Fibroblast of skin of back (primary cell): ENCODE measurements at places on chromosomes 2 and 18.
A peak's percentile ranks its signal among the peaks of the same experiment; 100 is the strongest.

DNA sequence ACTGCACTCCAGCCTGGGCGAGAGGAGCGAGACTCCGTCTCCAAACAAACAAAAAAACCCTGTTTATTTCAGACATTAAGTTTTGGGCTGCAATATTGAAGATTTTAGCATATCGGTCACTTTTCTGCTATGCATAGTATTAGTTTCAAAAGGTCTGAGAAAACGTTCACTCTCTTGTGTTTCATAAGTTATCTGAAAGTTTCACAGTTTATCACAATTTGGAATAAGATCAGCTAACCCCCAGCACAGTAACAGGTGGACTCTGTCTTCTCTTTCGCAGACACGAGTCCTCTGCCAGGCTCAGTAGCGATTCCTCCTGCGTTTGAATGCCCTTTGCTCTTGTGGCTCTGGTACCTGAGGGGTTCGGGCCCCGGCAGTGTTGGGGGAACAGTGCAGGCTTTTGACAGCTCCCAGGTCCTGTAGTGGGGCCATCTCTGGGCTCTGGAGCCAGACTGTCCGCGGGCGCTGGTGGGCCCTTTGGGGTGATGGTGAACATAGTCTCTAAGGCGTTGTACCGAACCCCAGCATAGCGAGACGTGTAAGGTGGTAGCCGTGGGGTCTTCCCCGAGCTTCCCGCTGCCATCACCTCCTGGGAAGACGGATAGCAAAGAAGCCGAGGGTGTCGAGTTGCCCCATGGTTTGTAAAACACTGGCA lies 20.4 kb downstream of the NFATC1 start:
- no peak for DNase-seq

DNA sequence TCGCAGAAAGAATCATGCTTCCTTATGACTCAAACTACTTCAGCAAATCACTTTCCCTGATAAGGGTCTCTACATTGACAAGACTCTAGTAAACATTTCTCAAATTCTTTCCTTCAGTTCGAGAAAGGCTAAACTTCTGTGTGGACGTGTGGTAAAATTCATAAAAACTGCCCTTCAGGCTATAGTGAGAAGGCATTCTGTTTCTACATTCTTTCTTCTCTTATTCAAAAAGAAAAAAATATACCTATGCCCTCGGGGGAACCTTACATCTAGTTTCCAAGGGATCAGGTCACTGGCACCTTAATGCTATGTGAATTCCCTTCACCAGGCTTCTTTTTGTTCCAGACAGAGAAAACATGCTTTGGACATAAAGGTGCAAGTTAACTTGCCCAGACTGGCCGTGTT lies 4.9 kb downstream of the VIT start:
- peak; percentile 25 for DNase-seq

DNA sequence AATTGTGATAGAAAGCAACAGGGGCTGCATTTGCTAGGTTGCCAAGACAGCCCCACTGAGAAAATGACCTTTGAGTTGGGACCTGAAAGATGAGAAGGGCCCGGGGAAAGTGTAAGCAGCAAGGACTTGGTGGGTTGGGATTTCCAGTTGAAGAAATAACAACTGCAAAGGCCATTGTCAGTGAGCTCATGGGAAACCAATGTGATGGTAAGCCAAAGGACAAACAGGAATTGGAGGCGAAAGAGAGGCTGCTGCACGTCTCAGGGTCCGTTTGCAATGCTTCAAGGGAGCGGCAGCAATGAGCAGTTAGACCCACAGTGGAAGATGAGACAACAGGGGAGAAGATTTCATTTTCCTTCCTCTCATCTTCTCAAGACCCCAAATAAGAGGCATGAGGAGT lies 51.5 kb upstream of the RGPD4 start:
- no peak for DNase-seq

DNA sequence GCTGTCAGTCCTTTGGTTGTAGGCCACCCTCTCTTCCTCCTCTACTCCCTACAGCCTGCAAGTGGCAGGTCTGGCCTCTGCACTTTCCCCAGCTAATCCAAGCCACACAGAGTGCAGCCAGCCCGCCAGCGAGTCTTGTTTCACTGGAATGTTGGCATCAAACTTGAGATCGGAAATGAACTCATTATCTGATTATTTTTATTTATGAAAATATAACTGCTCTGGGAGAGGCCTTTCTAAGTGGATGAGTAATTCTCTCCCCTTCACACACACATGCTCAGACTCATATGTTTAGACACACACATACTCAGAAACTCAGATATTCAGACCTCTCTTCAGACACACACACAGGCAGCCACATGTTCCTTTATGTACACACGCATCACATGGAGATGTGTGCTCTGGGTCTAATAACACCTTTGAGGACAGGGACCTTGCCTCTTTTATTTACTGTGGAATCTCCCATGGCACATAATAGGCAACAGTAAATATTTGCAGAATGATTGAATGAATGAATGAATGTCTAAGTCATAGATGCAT lies 151.3 kb downstream of the ZFP36L2 start:
- DNase-seq, result peak; percentile 99

GRCh38 chr2:180562378-180562777 lies 418.0 kb upstream of the UBE2E3 start:
- DNase-seq, result no peak
